Pancreas (tissue), 10 donors: ENCODE measurements at places on chromosomes 7 and 10. TPM values are rescaled to one million over a fixed set of nuclear protein-coding genes. Genes with fewer than 3 reads are reported as not detected.

- no peak for DNase-seq
These were observed 4.7 kb upstream of the PAX2 start for GRCh38 chr10:100740476-100741377.

The ACTR3C gene
- 26.5 TPM for total RNA-seq

DNA sequence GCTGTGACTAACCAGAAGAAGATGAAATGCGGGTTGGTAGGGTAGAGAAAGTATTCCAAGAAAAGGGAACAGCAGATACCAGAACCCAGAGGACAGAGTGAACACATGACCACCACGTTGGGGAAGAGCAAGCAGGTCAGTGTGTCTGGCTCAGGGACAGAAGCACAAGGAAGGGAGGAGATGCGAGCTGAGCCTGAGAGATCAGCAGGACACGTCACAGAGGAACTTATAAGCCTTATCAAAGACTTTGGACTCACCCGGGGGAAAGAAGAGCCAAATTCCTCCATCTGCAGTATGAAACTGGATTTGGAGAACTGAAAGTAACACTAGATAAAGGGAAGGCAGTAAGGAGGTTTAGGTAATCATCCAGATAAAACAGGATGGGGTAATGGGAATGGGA lies 232.1 kb upstream of the NPVF start:
- DNase-seq: no peak

The CPXM2 gene
- total RNA-seq: 0.75 TPM

The ADAMTS14 gene
- 0.37 TPM for total RNA-seq

GRCh38 chr10:130042381-130042780 lies 68.2 kb downstream of the C10orf143 start:
- DNase-seq: no peak

The CYP2C19 gene
- total RNA-seq: 0.44 TPM

GRCh38 chr7:12751764-12752163 lies 64.3 kb downstream of the ARL4A start:
- no peak for DNase-seq

The KCNMA1 gene
- 16.1 TPM for total RNA-seq

The LBX1 gene
- total RNA-seq: not detected

GRCh38 chr7:152751449-152752141 lies 8.0 kb upstream of the ACTR3B start:
- DNase-seq: no peak

- DNase-seq: no peak
These were observed 81.3 kb upstream of the DKK1 start for GRCh38 chr10:52232561-52233350.

The NFE2L3 gene
- total RNA-seq: 2.7 TPM
